ENCODE measurements at places on chromosomes 1 and 21.

- peak; percentile 50 for DNase-seq
These were observed 119.8 kb downstream of the OSBPL9 start for GRCh38 chr1:51736702-51737101.

DNA sequence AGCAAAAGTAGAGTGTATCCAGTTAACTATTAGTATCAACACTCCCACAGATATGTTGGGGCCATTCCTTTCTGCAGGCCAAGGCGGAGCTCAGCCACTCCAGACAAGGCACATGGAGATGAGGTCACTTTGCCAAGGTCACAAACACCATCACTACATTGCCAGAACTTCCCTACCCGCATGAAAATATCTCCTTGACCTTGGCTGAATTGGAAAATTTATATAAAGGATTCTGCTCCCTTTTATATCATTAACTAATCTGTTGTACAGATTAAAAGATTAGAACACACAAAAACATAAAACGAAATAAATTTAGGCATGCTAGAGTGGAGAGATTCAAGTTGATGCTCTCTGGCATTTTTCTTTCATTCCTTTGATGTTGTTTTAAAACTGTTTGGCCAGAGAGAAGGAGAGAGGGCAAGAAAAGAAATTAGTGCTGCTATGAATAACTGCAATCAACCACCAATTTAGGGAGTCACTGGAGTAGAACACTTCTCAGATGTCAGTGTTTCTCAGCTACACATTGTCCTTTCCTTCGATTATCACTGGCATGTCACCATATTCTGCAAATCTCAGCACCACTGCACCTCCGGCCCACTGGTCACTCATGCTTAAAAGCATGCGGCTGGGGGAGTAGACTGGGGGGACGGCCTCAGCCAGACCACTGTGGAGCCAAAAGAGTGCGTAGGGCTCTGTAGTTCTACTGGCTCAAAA, 78.7 kb upstream of the ATP1B1 start:
- DNase-seq = no peak

DNA sequence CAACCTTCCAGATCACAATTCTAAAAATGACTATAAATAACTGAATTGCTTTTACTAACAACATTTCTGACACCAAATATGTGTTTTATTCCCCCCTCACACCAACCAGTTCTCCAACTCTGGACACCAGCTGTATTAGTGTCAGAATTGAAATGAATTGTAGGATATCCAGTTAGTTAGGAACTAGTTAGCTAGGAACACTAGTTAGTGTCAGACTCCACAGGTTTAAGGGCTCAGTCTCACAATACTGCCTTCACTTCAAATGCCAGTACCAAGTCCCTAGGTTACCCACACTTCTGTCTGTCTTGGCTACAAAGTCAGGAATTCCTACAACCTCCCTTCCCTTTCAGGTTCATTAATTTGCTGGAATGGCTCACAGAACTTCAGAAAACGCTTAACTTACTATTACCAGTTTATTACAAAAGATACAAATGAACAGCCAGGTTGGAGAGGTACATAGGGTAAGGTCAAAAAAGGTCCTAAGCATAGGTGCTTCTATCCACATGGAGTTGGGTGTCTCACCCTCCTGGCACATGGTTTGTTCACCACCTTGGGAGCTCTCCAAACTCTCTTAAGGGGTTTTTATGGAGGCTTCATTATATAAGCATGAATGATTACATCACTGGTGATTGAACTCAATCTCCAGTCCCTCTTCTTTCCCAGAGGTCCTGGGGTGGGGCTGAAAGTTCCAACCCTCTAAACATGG, 4.2 kb downstream of the STXBP3 start:
- DNase-seq = no peak

GRCh38 chr1:46822248-46822826, 23.5 kb downstream of the CYP4B1 start:
- DNase-seq = no peak

DNA sequence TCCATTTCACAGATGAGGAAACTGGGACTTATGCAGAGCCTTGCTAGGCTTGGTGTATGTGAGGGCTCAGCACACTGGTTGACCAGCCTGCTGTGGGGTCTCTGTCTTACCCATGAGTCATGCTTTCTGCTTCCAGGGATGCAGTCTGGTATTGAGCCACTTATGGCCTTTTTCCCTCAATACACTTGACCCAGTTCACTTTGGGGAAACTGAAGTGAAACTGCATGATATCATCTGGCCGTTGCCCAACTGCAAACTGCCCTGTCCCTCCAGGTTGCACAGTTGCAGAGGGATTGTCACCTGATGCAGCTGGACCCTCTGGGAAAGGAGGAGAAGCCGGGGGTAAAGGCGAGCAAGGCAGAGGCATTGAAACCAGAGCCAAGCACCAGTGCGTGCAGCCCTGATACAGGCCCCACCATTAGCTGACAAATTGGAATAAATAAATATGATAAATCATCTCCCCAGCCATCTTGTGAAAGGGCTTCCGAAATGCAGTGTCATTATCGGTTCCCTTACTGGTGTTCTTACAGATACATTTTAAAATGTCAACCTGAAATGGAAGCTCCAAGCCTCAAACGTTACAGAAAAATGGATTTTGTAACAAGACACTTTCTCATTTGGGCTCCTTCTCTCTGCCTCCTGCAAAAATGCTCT, 39.3 kb upstream of the DUSP10 start:
- DNase-seq = no peak

- no peak for DNase-seq
These were observed 805.8 kb upstream of the ADGRL2 start for GRCh38 chr1:80994934-80995333.

GRCh38 chr21:37367703-37368540, 1.3 kb downstream of the DYRK1A start:
- DNase-seq = peak; percentile 36

GRCh38 chr1:205588636-205589035, 43.2 kb downstream of the ELK4 start:
- DNase-seq = peak; percentile 49

DNA sequence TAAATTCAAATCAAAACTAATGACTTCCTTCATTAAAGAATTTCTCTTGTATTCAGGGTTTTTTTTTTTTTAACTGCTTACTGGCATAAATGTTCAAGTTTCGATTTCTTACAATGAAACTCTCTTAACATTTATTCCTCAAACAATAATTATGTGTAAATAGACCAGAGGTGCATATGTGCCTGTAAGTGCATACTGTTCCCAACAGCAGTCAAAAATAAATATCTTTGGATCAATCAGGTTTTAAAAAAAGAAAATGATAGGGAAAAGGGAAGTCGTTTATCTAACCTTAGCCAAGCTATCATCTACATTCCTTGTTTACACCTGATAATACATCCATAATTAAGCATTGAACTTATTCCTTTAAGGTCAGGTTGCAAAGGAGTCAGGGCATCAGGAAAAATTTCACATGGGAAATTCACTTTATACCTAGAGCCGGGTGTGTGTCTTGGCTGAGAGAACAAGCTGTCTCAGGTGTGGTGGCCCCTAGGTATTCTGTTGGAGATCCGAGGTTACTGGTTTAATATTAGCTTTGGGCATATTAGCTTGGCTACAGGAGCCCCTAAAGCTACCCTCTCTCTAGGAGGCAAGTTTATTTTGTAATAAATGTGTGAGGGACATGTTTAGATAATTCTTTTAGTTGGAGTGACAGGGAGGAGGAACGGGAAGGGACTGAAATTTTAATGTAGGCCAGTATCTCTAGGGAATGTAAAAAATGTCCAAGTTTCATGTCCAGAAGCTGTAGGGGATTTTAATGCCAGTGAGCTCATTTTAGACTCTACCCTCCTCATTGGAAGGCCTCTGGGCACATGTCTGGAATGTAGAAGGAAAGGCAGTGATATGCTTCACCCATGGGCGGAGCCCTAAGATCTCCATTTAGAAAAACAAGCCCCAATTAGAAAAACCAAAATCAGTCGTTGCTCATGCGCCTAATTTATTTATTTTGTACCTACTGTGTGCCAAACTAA, 327.9 kb upstream of the PROX1 start:
- no peak for DNase-seq

DNA sequence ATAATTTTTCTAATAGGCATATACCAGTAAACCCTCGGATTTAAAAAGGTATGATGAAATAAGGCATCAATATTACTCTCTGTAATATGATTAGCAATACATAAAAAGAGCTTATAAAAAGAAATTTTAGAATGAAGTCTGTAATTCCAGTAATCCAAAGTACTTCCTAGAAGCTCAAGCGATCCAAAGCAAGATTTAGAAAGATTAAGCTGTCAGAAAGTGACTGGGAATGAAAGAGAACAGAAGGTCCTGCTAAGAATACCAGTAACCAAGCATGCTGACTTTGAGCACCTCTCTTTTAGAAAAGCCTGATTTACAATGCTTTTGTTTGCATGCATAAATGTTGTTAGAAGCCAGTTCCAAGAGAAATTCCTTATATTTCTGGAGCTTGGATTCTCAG, 125.1 kb downstream of the GIPC2 start:
- DNase-seq = peak; percentile 82

DNA sequence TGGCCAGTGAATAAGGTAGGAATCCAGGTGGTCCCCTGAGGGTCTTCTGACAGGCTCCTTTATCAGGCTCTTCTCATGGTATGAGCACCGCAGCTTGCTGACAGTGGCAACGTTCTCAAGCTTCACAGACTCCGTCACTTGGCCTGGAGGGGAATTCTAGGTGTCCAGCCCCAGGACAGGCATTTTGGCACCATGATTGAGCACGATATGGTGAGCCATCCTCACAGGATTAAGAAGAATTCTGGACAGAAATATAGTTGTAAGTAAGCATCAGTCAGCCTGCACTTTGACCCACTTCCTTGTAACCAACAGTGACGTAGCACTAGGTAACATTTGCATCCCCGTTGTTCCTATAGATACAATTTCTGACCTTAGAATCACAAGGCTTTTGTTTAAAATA, 30.5 kb upstream of the KIF26B start:
- DNase-seq = no peak

- DNase-seq = peak; percentile 53
These were observed 23.0 kb downstream of the ACTA1 start for GRCh38 chr1:229410692-229411433.

DNA sequence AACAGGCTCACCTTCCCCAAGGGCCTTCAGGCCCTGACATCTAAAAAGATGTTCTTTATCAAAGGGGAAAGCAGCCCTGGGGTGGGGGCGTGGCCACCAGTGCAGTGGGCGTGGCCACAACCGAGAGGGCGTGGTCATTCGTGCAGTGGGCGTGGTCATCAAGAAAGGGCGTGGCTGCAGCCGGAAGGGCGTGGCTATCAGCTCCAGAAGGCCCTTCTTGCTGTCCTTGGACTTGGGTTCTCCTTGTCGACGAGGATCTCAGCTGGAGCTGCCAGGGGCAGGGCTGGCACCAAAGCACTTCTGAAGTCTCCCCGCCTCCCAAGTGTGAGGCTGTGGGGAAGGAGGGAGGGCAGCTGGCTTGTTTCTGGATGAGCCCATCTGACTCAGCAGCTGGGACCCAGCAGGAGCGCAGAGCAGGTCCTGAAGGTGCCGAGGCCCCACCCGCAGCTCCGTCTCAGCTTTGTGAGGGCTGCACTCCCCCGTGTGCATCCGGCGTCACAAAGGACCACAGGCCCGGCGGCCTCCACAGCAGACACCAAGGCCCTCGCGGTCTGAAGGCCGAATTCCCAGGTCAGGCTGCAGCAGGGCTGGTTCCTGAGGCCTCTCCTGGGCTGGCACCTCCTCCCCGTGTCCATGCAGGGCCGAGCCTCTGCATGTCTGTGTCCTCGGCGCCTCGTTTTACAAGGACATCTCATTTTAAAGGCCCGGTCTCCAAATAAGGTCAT, 12.8 kb downstream of the PDE9A start:
- no peak for DNase-seq

GRCh38 chr1:150387200-150387599, 23.3 kb downstream of the RPRD2 start:
- no peak for DNase-seq

DNA sequence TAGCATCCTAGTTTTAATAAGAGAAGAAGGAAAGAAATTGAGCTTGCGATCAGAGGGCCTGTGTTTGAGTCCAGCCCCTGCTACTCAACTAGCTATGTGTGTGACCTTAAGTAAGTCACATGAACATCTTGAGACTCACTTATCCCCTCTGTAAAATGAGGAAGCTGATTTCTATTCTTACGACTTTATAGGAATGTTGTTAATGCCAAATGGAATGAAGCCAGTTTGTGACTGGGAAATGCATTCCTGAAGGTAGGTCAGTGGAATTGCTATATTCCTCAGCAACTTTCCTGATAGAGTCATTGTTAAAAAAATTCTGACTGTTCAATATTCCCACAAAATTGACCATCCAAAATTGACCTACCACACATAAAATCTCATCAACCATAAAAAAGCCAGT, 14.9 kb downstream of the FASLG start:
- no peak for DNase-seq

- no peak for DNase-seq
These were observed 167.1 kb downstream of the LYPLAL1 start for GRCh38 chr1:219340796-219341195.

- DNase-seq = peak; percentile 18
These were observed 761 bp downstream of the TNNT2 start for GRCh38 chr1:201376464-201377374.

DNA sequence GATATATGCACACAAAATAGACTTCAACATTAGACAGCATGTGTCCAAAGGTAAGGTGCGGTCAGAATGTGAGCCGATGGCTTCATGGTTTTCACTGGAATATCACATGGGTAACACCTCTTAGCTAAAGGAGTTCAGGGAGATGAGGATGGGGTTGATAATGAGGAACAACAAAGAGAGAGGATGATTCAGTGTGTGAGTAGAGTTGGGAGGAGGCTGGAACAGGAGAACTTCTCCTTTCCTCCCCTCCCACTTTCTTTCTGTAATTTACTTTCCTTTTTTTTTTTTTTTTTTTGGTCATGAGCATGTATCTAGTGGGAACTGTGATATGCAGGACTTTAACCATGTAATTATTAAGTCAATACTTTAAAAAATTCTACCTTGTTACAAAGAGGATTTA, 99.4 kb downstream of the FASLG start:
- DNase-seq = no peak

DNA sequence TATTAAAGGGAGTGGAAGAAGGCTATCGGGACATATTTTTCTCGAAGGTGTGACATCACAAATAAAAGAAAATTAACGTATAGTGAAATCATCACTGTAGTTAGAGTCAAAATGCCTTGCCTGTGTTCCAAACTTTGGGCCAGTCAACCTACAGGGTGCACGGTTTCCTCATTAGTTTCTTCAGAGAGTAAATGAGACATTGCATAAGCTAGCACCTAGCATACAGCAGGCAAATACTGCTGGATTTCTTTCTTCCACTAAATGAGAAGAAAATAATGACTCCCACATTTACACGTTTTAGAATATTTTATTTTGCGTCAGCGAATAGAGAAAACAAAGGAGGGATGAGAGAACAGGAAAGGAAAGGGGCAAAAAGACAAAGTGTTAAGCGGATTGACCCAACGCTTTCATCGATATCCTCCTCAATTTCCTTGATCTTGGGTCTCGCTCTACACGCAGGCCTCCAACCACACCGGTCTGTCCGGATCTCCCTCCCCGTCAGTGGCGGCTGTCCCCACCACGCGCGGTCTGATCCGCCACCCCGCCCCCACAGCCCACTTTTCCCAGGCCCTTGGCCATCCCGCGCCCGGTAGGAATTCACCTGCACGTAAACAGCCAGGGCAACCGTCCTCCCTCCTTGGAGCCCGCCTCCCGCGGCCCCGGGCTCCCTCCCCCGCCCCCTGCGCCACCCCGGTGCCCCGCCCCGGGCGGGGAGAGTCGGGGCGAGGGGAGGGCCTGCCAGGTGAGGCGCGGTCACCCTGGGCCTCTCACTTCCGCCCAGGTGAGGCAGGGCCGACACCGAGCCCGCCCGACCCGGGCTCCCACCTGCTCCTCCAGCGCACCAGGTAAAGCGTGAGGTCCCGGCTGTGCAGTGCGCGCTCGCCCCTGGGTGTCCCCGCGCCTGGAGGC, at the start of gene PATJ:
TSS of gene PATJ (plus strand) at position 770 of the 909 bp plus-strand sequence. CDS start 20,413 bp downstream, outside the sequence.
- DNase-seq = peak; percentile 6

- no peak for DNase-seq
These were observed 151.2 kb downstream of the TGFBR3 start for GRCh38 chr1:91734761-91735160.

Measured in fibroblast of villous mesenchyme (primary cell).